PC-9 (cell line): ENCODE measurements at places on chromosomes 12 and 14. TPM values are rescaled to one million over a fixed set of nuclear protein-coding genes. Genes with fewer than 3 reads are reported as not detected.
A peak's percentile ranks its signal among the peaks of the same experiment; 100 is the strongest.

DNA sequence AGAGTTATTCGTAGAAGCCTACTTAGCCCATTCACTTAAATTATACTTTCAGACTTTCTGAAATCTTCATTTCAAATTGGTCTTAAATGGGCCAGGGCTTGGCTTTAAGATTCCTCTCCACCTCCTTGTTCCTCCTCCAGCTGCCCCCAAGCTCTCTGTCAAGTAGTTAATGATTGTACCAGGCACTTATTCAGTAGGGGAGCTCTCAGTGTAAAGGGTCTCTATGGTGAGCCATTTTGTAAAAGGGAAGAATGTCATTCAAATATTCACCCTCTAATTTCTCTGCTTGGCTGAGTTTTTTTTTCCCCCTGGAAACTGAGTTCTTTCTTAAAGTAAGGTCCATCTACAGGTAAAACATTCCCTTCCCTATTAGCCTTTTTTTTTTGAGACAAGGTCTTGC is 96.6 kb downstream of the SUDS3 start:
- DNase-seq: no peak

- peak; percentile 80 for DNase-seq
Observed at GRCh38 chr12:53352331-53353256, 16.4 kb upstream of the SP7 start.

DNA sequence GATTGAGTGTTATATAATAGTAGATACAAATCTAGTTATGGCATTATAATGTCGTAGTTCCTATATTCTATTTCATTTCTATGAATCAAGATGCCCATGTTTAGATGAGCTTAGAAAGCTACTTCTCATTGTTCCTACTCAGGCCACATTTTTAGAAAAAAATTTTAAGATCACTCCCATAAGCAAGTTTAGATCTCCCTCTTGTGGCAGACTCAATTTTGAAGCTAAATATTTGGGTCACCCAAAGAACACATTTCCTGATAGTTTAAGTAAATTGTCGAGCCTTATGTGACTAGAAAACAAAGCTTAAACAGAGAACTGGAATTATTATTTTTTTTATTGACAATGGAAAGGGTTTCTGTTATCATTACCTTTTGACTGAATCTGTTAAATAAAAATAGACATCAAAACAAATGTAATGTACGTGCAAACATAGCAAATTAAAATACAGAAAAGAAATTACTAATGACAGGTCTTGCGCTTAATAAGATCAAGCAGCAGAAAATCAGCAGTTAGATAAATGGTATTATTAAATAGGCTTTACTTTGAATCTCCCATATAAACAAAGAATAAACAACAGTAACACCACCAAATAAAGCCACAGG is 180.2 kb downstream of the ACSS3 start:
- peak; percentile 40 for DNase-seq

- no peak for DNase-seq
Observed at GRCh38 chr12:94380507-94380906, 79.2 kb downstream of the CEP83 start.

The RPL41 gene
- 3,423 and 4,460 TPM in 2 replicates for total RNA-seq

The HHIPL1 gene
- total RNA-seq: 0.28 and 0.48 TPM in 2 replicates

The EGLN3 gene
- total RNA-seq: 22.6 and 23.6 TPM in 2 replicates

GRCh38 chr14:97137705-97138104 is 340.5 kb downstream of the VRK1 start:
- no peak for DNase-seq

- no peak for DNase-seq
Observed at GRCh38 chr12:78695749-78696148, 168.8 kb upstream of the SYT1 start.

GRCh38 chr12:106580671-106581508 is 1.9 kb upstream of the RFX4 start:
- no peak for DNase-seq

- DNase-seq: no peak
Observed at GRCh38 chr12:18257251-18257650, 4.1 kb upstream of the PIK3C2G start.

The OR6C76 gene
- not detected in 2 replicates for total RNA-seq

The TMTC1 gene
- total RNA-seq: 3.1 and 4.8 TPM in 2 replicates

DNA sequence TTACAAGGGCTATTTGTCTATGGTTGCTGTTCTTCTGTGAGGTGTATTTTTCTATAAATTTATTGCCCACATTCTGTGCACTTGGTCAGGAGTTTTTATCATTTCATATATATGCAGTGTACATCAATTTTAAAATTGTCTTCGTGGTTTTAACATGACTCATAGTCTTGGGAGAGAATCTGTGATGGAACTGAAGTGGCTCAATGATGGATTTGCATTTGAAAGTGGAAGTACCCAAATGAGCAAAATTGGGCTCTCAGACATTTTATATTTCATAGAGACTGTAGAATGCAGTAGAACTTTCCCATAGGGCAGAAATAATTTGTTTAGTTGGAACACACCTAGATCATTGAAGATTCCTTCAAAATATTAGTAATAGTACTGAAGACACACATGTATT is 1.9 kb upstream of the SCFD1 start:
- no peak for DNase-seq

DNA sequence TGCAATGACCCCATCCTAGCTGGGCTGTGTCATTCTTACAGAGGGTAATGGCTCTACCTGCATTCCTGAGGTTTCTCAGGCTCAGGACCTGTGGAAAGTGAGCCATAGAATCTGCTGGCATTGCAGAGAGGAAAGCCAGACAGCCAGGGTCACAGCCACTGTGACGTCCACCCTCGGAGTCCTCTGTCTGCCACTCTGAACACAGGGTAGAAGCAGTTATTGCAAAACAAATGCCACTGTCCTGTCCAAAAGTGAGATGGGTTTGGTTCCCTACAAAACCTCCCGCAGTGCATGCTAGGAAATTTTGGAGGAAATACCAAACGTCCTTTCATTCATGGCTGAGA is 37.8 kb downstream of the TNFAIP2 start:
- DNase-seq: peak; percentile 100

The CLMN gene
- 15.8 and 18.3 TPM in 2 replicates for total RNA-seq

DNA sequence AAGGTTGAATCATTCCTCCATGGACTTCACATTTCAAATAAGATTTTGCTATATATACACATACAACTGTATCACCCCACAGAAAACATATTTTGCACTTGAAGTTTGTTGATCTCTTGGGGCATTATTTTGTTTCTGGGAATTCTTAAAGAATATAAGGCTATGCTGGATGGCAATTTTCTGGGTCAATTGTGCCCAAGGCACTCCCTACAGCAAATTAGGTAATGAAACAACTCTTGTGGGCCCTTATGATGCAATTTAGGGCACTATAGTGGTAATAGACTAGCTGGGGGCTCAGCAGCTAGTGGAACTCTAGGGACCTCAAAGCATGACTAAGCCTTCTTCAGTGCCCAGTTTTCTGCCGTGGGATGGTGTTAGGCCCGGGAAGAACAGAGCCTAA is 444.4 kb downstream of the NRXN3 start:
- no peak for DNase-seq

The SPX gene
- total RNA-seq: 0.39 TPM in 1 of 2 replicates, not detected in the other

- DNase-seq: peak; percentile 57
Observed at GRCh38 chr12:12786706-12787601, 1.5 kb downstream of the APOLD1 start.

The RNF212B gene
- not detected in 2 replicates for total RNA-seq

GRCh38 chr12:85588221-85588620 is 248.0 kb downstream of the RASSF9 start:
- no peak for DNase-seq

GRCh38 chr14:80956922-80957321 is 1.5 kb downstream of the TSHR start:
- DNase-seq: no peak

DNA sequence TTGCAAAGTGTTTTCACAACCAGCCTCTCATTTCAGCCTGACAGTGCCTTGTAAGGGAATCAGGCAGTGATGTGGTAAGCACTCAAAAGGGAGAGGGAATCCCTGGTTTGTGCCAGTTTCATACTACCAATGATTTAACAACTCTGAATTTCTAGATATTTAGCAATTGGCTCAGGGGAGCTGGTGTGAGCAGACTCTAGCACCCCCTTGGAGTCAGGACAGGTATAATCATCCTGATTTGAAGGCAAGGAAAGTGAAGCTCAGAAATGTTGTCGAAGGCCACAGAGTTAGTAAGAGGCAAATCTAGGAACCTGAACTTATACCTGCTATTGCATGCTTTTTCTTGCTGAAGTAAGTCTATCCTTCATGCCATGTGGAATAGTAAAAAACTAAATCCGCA is 63.1 kb upstream of the DACT1 start:
- no peak for DNase-seq

The BMAL2 gene
- 56.7 and 87.9 TPM in 2 replicates for total RNA-seq

DNA sequence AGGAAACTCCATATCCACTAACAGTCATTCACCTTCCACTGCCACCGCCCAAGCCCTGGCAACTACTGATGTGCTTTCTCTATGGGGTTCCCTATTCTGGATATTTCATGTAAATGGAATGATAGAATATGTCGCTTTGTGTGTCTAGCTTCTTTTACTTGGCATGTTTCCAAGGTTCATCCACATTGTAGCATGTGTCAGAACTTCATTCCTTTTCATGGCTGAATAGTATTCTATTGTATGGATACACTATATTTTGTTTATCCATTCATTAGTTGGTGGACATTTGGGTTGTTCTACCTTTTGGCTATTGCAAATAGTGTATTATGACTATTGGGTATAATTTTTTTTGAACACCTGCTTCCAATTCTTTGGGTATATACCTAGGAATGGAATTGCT is 8.6 kb downstream of the POU6F1 start:
- DNase-seq: no peak

The VDR gene
- total RNA-seq: 7.5 and 12.3 TPM in 2 replicates

DNA sequence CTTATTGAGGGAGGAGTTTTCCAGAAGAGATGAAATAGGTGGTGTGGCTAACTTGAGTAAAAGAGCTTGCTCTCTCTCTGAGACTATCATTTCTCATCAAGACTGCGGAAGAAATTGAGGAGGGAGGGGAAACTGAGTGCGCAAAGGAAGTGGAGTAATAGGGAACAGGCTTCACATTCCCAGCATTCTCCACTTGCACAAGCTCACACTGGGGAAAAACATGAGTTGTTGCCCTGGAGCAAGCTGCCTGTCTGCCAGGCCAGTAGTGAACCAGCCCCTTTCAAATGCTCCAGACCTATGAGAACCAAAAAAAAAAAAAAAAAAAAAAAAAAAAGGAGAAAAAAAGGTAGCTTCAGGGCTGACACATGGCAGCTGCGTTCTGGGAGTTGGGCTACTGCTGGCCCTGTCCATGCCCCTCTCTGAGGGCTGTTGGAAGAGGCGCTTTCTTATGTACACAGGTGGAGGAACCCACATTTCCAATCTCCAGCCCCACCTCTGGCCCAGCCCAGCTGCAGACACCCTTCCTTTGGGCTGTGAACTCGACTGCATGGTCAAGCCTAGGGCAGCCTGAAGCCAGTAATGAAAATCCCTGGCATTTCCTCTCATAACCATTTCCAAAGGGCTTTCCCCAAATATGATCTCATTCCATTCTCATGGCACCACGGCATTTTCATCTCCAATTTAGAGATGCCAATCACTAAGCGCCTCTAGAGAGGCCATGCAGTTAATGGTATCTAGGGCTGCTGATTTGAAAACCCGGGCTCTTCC is 32.5 kb upstream of the EMP1 start:
- no peak for DNase-seq

- no peak for DNase-seq
Observed at GRCh38 chr12:53300187-53300586, 692 bp downstream of the MYG1 start.

- no peak for DNase-seq
Observed at GRCh38 chr12:4119157-4119761, 154.3 kb upstream of the CCND2 start.

DNA sequence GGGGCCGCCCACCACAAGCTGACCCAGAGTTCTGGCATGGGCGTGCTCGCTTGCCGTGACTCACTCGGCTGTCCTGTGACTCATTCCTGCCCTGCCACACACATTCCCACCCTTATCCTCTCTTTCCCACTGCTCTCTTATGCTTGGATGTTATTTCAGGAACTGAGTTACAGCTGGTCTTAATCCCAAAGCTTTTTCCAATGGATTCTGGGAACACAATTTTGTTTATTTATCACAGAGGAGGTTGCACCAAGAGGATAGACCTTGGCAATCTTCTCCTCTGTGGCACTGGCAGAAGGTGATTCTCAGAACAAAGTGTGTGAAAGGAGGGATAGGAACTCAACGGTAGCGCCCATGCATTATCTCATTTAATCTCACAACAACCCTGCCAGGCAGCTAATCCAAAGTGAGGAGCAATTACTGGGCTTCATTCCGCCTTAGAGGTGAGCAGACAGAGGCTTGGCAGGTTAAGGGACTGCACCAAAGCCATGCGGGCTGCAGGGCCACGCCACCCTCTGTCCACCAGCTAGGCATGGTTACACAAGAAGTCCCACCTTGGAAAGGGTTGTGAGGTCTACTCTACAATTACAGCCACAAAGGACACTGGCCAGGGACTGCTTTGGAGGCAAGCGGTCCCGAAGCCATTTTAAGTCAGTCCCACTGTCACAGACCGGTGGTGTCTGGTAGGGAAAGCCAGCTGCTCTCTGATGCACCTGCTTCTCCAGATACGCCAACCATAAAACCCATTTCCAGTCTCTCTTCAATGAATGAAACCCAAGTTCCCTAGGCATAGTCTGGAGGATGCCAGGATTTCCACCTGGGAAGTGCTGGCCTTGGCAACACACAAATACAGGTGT is 32.9 kb downstream of the SYNE3 start:
- peak; percentile 45 for DNase-seq

- DNase-seq: no peak
Observed at GRCh38 chr12:82904219-82904790, 217.6 kb downstream of the TMTC2 start.

The NFATC4 gene
- 48.3 and 76.3 TPM in 2 replicates for total RNA-seq

- no peak for DNase-seq
Observed at GRCh38 chr12:58873496-58873895, 46.8 kb downstream of the LRIG3 start.

The ZNF641 gene
- 1.4 and 2.5 TPM in 2 replicates for total RNA-seq

DNA sequence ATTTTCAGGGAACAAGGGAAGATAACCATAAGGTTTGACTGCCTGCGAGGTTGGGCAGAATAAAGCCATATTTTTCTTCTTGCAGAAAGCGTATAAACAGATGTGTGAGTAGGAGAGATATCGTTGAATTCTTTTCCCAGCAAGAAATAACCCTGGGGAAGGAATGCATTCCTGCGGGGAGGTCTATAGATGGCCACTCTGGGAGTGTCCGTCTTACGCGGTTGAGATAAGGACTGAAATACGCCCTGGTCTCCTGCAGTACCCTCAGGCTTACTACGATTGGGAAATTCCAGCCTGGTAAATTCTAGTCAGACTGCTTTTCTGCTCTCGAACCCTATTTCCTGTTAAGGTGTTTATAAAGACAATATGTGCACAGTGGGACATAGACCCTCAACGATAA is 225.0 kb downstream of the LRIG3 start:
- DNase-seq: no peak

DNA sequence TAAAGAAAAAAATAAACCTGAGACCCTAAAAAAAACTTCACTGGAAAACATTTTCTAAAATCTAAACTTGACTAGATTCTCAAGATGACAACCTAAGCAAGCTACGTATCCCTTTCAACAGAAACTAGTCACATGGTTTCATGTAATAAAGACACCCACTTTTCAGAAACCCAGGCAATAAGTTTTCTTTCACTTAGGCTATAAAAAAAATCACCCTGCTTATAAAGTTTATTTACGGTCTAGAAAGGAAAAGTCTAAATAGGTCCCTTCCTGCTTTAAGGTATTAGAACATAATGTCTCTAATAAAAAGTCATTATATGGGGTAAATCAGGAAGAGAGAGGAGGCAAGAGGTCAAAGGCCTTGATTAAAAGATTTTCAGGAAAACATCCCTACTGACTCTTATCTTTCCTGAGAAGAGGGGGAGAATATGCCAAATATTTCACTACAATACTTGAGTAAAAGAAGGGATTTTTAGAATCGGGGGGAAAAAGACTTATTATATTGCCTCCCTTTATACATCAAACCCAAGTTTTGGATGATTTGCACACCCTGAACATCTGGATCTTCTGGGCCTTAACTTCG is 9.5 kb downstream of the CLIP1 start:
- DNase-seq: no peak
